ENCODE measurements at places on chromosomes 6 and 20.

DNA sequence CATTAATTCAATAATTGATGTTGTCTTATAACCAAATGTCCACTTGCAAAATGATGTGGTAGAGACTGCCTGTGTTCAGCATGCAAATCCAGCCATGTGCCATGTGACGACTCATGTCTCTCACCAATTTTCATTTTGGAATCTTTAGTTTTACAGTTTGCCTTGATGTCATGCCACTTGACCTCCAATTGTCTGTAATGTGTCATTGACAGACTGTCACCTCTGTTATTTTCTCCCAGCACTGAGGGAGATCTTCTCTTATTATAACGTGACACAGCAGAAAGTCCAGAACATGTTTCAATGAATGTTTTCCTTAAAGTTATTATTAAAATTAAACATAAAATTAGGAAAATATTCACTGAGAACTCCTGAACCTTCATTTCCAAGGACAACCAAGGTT is 56.7 kb downstream of the LAMA4 start:
- ATAC-seq = no peak

DNA sequence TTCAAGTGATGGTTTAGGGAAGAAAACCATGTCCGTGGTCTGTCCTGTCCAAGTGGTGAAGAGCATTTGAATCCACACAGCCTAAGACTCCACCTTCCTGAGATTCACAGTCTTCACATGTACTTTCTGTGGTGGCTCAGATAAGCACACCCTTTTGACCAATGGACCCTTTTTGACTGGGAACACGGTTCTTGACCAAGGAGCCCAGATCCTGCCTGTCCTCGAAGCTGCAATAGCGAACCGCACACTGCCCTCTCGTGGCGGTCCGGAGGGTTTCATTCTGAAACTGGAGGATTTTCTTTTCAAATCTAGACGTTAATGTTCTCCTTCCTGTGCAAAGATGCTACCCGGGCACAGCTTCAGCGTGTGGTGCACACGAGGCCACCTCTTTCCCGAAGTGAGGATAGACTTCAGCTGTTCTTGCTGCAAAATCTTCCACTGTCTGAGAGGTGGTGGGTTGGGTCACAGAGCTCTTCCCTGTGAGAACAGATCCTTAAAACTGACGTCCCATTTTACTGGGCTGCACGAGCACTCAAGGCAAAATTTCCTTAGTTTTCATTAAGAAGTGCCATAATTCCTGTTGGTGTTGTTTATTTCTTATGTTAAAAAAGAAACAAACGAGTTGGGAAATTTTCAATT is 90.5 kb downstream of the SYNJ2 start:
- ATAC-seq = peak; percentile 32

- no peak for ATAC-seq
These were observed 85.6 kb downstream of the ANKRD6 start for GRCh38 chr6:89518352-89519055.

DNA sequence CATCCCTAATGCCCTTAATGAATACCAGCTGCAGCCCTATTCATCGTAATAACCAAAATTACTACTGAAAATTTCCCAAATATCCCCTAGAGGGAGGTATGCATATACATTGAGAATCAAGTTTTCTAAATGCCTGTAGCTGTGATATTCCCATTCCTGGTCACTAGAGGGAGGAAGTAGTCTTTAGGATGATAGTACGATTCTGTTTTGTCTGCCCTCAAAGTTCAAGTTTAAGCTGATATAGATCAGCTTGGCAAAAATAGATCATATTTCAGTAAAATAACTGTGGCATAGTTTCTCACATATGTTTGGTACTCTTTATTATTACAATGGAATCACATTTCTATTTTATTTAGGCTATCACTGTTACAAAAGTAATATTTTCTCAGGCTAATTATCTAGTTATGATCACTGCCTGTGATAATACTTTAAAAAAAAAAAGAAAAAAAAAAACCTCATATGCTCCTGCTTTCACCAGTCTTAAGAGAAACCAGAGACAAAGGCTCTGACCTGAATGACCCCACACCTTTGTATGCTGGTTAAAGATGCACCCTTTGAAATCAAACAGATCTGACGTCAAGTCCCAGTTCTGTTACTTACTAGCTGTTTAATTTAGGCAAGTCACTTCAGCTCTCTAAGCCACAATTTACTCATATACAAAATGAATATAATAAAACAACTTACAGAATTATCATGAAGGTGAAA is 11.0 kb downstream of the TSPYL1 start:
- ATAC-seq = peak; percentile 47

DNA sequence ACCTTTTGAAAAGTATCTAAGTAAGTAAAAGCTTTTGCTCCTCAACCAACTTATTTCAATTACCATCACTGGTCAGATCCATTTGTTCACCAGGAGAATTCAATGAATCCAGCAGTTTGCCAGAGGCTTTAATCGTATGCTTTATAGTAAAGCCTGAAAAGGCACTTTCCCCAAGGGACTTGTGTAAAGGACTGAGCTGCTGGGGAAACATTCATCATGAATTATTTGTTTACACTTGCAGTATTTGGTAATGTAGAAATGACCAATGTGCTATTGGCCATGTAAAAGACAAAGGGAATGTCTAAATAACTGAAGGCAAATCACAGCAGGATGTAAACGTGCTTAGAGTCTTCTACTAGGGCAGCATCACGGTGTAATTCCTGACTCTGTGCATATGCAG is 471.4 kb downstream of the ADGRB3 start:
- no peak for ATAC-seq

DNA sequence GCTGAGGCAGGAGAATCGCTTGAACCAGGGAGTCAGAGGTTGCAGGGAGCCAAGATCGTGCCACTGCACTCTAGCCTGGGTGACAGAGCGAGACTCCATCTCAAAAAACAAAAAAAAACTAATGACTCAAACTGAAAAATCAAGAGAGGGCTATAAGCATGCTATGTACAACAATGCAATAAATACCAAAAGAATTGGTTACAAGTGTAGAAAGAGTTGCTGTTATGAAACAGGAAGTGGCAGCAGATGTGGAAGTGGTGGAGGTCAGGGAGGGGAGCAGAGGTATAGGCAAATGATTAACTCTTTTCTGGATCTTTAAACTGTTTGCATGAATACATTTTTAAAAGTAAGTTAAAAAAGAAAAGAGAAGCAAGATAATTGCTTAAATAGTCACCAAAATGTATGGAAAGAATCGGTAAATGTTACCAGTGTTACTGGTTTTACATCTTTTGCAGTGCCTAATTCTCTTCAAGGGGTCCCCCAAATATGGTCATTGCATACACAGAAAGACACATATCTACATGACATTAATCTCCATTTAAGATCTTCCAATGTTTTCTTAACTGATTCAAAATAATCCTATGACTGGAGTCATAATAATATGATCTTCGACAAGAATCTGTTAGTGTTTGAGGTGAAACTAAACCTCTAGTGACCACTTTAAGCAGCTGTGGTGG is 15.0 kb downstream of the CALHM6 start:
- ATAC-seq = peak; percentile 56

- peak; percentile 11 for ATAC-seq
These were observed 7.3 kb upstream of the SIRPG start for GRCh38 chr20:1664911-1665310.

GRCh38 chr20:58715391-58715800 is 22.8 kb downstream of the NPEPL1 start:
- no peak for ATAC-seq

DNA sequence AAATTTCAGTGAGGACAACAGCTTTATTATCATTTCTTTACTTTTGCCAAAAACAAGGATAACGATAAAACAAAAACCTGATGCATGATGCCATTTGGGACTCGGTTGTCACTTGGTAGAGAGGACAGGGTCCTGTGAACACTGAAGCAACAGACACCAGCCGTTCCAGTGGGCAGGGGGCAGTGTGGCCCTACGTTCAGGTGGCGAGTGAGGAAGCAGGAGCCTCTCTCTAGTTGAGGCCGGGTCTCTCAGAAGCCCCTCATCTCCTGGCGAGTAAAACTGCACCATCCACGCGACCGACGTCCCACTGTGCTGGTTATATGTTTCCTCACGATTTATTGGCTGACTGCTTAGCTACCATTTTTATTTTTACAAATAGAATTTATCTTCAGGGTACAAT is 231.6 kb downstream of the THBS2 start:
- ATAC-seq = no peak

- no peak for ATAC-seq
These were observed 966.3 kb upstream of the CITED2 start for GRCh38 chr6:140340795-140341194.

DNA sequence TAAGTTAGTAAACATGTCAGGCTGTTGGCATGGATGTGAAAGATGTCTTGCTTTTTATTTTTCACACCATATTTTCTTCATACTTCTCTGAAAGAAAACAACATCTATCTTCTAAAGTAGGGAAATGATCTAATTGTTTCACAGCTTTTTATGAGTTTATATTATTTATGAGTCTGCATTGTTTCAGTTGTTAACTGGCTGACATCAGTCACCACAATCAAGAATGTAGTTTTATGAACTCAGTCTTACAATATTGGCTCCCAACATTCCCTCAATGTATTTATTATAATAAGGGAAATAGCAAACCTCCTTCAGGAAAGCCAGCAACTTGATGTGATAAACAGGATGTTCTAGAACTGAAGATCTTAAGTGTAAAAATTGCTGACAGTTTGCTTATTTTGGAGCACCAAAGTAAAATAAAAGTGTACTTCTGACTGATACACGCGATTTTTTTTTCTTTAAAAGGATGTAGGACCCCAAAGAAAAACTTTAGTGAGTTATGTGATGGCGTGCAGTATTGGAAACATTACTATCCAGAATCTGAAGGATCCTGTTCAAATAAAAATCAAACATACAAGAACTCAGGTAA is 106.0 kb downstream of the ADGRG6 start:
- no peak for ATAC-seq

GRCh38 chr6:169277619-169278018 is 24.0 kb upstream of the THBS2 start:
- no peak for ATAC-seq
